Ovary (tissue), 10 donors: ENCODE measurements at places on chromosomes 16 and 17. TPM values are rescaled to one million over a fixed set of nuclear protein-coding genes. Genes with fewer than 3 reads are reported as not detected.

- H3K36me3 ChIP-seq: no peaks in the 10 kb centered on the region
- DNase-seq: no peak
- H3K4me3 ChIP-seq: no peak overlapping the region
These were observed 40.4 kb downstream of the TNFRSF13B start for GRCh38 chr17:16931318-16932060.

Gene B4GALNT2
- polyA plus RNA-seq: not detected

- H3K4me1 ChIP-seq: no peaks in the 10 kb centered on the region
- no peak overlapping the region for H3K4me3 ChIP-seq
- DNase-seq: no peak
- no peak overlapping the region for H3K27ac ChIP-seq
- H3K36me3 ChIP-seq: no peaks in the 10 kb centered on the region
- no peaks in the 10 kb centered on the region for H3K27me3 ChIP-seq
These were observed 11.4 kb downstream of the CHST4 start for GRCh38 chr16:71537643-71538042.

Gene DCAKD
- 19.8 TPM for polyA plus RNA-seq

Gene CDH5
- polyA plus RNA-seq: 36.8 TPM

Gene CCL18
- 1.3 TPM for polyA plus RNA-seq

Gene SSTR5
- polyA plus RNA-seq: not detected

DNA sequence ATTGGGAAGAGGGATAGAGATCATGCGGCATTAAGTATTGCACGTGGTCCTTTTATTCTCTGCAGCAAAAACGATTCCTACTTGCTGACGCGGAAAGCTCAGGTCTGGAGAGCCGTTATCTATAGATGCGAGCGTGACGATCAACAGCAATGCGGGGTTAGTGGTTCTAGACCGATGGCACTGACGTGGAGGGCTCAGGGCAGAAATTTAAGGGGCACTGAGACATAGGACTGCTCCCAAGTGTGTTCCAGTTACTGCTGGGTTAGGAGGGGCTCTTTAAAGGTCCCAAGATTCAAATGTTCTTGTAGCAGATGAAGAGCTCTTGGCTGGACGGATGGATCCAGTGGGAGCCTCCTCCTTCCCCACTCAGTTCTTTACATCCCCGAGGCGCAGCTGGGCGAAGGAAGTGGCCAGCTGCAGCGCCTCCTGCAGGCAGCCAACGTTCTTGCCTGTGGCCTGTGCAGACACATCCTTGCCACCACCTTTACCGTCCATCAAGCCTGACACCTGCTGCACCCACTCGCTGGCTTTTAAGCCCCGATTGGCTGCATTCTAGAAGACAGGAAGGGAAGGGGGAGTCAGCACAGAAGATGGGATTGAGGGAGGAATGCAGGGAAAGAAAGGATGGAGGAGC lies 732 bp upstream of the EXOSC6 start:
- H3K36me3 ChIP-seq: no peaks in the 10 kb centered on the region
- no peak overlapping the region for H3K4me3 ChIP-seq
- no peaks in the 10 kb centered on the region for H3K27me3 ChIP-seq
- no peak overlapping the region for H3K27ac ChIP-seq

DNA sequence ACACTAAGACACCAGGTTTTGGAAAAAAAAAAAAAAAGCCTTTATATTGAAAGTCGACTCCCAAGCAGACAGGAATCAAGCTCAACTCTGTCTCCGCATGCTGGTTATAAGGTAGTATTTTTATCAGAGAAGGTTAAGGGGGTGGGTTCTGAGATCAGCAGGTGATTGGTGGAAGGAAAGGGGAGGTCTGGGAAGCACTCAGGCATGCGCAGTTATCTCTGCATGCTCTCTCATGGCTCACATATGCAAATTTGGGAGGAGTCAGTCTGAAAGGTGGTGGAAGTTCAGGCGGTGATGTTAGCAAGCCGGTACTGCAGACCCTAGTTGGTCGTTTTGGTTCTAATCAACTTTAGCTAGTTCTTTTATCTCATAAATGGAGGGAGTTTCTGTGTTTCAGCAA lies 357.6 kb upstream of the C16orf82 start:
- no peak overlapping the region for H3K4me3 ChIP-seq
- no peaks in the 10 kb centered on the region for H3K36me3 ChIP-seq
- H3K27me3 ChIP-seq: no peaks in the 10 kb centered on the region
- DNase-seq: no peak
- H3K4me1 ChIP-seq: no peaks in the 10 kb centered on the region

Gene CHST6
- polyA plus RNA-seq: 0.83 TPM

Gene SRL
- polyA plus RNA-seq: 1.1 TPM
